Activated CD8-positive, alpha-beta T cell treated with anti-CD3 and anti-CD28 coated beads for 36 hours (primary cell): ENCODE measurements at places on chromosomes 2 and 18. TPM values are rescaled to one million over a fixed set of nuclear protein-coding genes. Genes with fewer than 3 reads are reported as not detected.

Gene SLC5A7
- total RNA-seq: not detected

Gene ZNF521
- not detected for total RNA-seq

Gene CRYBA2
- total RNA-seq: not detected

Gene MTCL1
- total RNA-seq: 0.25 TPM

Gene KCNE4
- total RNA-seq: not detected

Gene CYBRD1
- 0.79 TPM for total RNA-seq

Gene FNDC4
- total RNA-seq: not detected

Gene GAD1
- 2.5 TPM for total RNA-seq

Gene SIX3
- total RNA-seq: not detected

Gene MSTN
- not detected for total RNA-seq

Gene TCF7L1
- total RNA-seq: not detected

Gene POTEJ
- not detected for total RNA-seq

Gene C2orf80
- total RNA-seq: not detected

Gene SP9
- total RNA-seq: not detected

Gene GGCX
- total RNA-seq: 16.7 TPM

Gene TIMM21
- total RNA-seq: 71.2 TPM

Gene GPR75
- 0.88 TPM for total RNA-seq

Gene HADHA
- total RNA-seq: 118 TPM

Gene CYTIP
- total RNA-seq: 520 TPM

Gene CXCR4
- total RNA-seq: 97.0 TPM

Gene B4GALT6
- total RNA-seq: 1.7 TPM

Gene RNF152
- total RNA-seq: 0.16 TPM

Gene TLX2
- total RNA-seq: not detected
